Cardiac septum (tissue), 1 donor: ENCODE measurements at places on chromosomes 11 and 22. TPM values are rescaled to one million over a fixed set of nuclear protein-coding genes. Genes with fewer than 3 reads are reported as not detected.

DNA sequence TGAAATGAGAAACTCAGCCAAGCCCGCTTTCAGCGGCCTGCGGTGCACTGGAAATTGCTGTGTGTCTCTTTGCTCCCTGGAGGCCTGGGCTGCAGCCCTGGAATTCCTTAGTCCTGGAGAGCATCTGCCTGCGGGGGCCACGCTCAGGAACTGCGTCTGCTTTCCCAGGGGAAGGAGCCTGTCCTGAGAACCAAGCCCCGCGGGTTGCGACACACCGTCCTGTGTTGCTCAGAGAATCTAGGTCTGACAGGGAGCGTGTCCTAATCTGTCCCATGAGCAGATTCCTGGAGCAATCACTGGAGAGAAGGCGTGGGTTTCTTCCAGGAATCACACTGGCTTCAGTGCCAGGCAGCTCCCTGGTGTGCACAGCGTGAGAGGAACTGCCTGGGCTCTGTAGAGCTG, 708.1 kb downstream of the BRD1 start:
- DNase-seq: no peak

- DNase-seq: no peak
These were observed 7.2 kb upstream of the BID start for GRCh38 chr22:17781319-17782031.

- DNase-seq: no peak
These were observed 27.0 kb downstream of the CUL5 start for GRCh38 chr11:108035690-108036089.

- DNase-seq: no peak
These were observed 123.1 kb downstream of the CCDC81 start for GRCh38 chr11:86497836-86498235.

DNA sequence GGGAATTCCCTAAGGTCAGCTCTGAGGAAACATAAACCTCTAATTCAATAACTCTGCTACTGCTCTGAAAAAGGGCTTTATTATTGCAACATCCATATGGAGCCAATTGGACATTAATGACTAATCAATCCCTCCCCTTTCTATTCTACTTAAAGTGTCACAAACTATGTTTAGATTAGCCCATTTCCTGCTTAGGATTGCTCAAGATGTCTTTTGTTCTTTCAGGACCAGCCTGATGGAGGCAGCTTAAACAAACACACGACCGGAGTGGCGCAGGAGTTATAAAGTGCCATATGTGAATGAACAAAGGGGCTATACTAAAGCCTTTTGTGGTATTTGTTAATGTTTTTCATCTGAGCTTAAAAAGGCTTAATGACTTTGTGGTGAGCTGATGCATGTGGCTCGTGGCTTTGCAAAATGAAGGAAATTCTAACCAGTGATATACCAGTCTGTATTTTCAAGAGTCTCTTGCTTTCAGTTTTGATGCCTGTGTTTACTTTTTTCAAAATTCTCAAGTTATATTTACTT, 354.4 kb downstream of the SOX6 start:
- DNase-seq: no peak

DNA sequence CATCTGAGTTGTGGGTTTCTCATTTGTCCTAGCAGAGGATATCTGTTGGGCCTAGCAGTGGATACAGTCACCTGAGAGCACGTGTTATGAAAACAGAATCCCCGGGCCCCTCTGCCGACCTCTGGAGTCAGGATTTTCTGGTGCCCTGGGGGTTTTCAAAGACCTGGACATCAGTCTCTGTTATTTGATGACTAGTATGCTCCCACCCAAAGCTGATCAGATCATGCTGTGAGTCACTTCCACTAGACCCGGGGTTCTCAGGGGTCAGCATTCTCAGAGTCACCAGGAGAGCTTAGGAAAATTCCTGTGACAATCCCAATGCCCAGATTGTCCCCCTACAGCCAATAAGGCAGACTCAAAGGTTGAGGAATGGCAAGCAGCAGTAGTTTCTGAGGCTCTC, 38.7 kb downstream of the KCNJ1 start:
- no peak for DNase-seq

DNA sequence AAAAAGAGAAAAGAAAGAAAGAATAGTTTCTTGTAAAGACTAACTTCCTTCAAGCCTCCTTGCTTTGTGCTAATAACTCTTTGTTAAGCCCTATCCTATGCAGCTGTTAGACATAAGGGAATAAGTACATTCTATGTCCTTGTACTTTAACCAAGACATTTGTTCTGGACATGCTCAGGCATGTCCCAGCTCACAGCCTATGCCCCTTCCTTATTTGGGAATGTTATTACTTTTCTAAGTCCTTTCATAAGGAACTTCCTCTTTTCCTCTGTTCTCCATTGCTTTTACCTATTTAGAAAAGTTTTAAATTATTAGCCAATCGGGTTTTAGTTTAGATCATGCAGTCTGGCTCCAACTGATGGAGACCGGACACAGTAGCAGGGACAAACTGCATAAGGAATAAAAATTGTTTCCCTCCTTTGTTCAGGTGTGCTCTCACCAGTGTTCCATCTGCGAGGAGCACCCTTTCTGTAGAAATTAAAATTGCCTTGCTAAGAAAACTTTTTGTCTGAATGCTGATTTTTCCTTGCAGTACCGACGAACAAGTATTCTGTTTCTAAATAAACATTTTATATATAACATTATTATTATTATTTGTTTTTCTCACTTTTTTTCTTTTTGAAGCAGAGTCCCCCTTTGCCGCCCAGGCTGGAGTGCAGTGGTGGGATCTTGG, 21.6 kb upstream of the SPINDOC start:
- DNase-seq: no peak

- no peak for DNase-seq
These were observed 37.1 kb downstream of the MCM5 start for GRCh38 chr22:35437049-35437448.

- DNase-seq: no peak
These were observed 271.7 kb downstream of the CTTN start for GRCh38 chr11:70669871-70670675.

- no peak for DNase-seq
These were observed 69.1 kb upstream of the MYOD1 start for GRCh38 chr11:17650127-17650911.

DNA sequence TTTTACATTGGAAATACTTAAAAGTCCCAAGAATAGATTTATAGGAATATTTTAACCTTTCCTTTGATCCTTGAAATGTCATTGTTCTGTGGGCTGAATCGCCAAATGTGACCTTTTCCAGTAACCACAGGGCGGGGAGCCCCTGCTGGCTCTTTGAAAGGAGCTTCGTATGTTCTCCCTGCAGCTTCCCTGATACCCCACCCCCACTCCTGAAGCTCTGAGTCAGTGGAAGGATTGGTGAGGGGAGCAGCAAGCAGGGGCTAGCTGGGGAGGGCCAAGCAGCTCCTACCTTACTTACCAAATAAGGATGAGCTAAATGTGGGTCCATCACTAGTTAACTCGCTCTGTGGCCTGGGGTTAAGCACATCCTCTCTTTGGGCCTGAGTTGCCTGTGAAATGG, 87.7 kb downstream of the CHST1 start:
- DNase-seq: no peak

DNA sequence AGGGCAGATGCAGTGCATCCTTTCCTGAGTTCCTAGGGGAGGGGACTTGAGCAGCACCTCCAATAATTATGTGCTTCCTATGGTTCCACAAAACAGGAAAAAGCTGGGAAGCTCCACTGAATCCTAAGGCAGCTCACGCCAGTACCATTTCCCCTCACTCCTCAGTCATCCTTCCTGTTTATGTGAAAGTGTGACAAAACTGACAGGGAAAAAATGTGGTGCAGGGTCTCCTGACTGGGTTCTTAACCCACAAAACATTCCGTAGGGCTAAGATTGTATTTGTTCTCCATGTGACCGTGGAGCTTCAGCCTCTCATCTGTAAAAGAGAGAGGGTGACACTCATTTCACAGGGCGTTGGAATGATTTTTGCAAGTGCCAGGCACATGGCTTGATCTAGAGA, 12.2 kb upstream of the LYVE1 start:
- DNase-seq: no peak

DNA sequence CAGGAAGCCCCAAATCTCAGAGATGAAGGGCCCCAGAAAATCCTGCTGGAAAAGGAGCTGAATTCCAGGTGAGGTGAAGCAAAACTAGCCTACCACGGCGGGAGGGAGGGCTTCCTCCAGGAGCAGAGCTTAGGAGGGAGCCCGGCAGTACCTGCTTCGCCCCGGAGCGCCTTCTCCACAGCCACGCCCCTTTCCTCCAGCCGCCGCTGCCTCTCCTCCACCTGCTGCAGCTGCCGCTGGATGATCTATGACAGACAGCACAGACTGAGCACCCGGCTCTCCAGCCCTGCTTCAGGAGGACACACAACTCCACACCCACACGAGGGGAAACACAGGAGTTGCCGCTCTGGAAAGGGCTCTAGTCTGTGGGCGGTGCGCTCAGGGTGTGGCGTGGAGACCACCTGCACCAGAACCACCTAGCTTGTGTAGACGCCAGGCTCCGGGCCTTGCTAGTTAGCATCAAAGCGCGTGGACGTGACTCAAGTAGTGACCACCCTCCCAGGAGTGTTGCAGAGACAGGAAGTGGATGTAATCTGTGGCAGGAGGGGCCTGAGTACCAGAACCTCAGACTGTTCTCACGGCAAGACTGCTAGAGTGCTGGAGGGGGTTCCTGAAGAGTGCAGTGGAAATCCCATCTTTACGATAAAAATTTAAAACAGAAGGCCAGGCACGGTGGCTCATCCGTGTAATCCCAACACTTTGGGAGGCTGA, 34.6 kb upstream of the BID start:
- no peak for DNase-seq

DNA sequence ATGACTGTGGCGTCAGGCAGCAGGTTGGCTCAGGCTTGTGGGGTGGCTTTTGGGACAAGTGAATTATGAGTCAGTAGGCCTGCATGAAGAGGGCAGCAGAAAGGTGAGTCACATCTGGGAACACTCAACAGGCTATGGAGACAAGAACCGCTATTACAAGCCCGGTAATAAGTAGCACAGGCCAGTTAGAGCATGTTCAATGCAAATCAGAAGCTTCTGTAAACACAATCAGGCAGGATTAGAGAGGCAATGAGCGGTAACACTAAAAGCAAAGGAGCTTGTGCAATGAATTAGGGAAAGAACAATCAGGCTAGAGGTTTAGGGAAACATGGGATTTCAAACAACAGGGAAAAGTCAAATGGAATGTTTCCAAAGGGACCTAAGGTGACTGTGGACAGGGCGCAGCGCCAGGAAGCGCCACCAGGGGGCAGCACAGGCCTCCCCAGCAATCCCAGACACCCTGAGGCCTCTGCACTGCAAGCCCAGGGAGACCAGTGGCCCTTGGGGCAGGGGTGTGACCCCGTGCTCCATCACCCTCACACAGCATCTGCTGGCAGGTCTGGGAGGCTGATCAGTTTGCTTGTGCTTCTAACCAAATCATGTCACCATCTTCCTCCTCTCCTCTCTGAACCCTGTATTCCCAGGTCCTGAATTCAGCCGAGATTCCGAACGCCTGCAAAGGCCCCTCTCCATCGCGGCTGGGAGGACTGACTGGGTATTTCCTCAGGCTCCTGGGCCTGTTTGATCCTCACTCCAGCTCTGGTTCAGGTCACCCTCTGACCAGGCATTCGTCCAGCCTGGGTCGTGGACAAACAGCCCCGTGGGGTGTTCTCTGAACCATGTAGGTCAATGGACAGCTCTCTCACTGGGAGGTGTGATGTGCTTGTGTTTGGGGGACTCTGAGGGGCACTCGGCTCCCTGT, 50.0 kb downstream of the C11orf58 start:
- DNase-seq: peak; percentile 88

- no peak for DNase-seq
These were observed 724.3 kb downstream of the TBC1D22A start for GRCh38 chr22:47486569-47487312.

DNA sequence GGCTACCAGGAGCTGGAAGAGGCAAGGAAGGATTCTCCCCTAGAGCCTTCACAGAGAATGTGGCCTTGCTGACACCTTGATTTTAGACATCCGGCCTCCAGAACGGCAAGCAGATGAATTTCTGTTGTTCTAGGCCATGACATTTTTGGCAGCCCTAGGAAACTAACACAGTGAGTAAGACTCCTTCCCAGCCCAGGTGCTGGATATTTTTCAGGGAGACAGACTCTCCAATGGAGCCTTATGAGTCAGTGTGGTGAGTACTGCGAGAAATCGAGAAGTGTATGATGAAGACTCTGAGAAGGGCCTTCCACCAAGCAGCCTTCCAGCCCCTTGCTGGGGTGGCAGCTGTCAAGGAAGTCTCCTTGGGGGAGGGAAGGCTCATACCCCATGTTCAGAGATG, 114.4 kb downstream of the OSBP2 start:
- DNase-seq: no peak

The TPBGL gene
- 0.08 TPM for total RNA-seq

The TRPM5 gene
- not detected for total RNA-seq

The SCUBE2 gene
- 3.9 TPM for total RNA-seq

The PITPNB gene
- total RNA-seq: 69.2 TPM

The TMEM191B gene
- 0.62 TPM for total RNA-seq

The PPARA gene
- 78.8 TPM for total RNA-seq

The PGA5 gene
- total RNA-seq: not detected

The FGF19 gene
- not detected for total RNA-seq

The ASRGL1 gene
- total RNA-seq: 9.2 TPM

The KRTAP5-9 gene
- total RNA-seq: not detected

The OR2AG2 gene
- not detected for total RNA-seq

The B3GAT1 gene
- 0.27 TPM for total RNA-seq

The TRPT1 gene
- total RNA-seq: 49.7 TPM

The TNNT3 gene
- 41.5 TPM for total RNA-seq

The MAFF gene
- 9.8 TPM for total RNA-seq

The CCDC134 gene
- total RNA-seq: 2.9 TPM
